ENCODE measurements at places on chromosomes 12 and 14.
A peak's percentile ranks its signal among the peaks of the same experiment; 100 is the strongest.

- no peak for DNase-seq
These were observed 603 bp upstream of the ENDOU start for GRCh38 chr12:47725893-47726292.

DNA sequence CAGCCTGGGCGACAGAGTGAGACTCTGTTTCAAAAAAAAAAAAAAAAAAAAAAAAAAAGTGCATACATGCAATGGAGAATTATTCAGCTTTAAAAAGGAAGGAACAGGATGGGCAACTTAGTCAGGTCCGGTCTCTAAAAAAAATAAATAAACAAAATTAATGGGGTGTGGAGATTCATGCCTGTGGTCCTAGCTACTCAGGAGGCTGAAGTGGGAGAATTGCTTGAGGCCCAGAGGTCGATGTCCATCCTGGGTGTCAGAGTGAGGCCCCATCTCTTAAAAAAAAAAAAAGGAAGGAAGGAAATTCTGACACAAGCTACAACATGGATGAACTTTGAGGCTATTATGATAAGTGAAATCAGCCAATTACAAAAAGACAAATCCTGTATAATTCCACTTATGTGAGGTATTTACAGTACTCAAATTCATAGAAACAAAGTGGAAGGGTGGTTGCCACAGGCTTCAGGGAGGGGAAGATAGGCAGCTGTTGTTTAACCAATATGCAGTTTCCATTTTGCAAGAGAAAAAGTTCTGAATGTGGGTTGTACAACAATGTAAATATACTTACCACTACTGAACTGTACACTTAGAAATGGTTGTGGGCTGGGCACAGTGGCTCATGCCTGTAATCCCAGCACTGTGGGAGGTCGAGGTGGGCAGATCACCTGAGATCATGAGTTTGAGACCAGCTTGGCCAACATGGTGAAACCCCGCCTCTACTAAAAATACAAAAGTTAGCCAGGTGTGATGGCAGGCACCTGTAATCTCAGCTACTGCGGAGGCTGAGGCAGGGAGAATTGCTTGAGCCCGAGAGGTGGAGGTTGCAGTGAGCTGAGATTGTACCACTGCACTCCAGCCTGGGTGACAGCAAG is 12.3 kb upstream of the APOF start:
- no peak for DNase-seq

- DNase-seq, result no peak
These were observed 15.1 kb downstream of the LTBP2 start for GRCh38 chr14:74596741-74597450.

DNA sequence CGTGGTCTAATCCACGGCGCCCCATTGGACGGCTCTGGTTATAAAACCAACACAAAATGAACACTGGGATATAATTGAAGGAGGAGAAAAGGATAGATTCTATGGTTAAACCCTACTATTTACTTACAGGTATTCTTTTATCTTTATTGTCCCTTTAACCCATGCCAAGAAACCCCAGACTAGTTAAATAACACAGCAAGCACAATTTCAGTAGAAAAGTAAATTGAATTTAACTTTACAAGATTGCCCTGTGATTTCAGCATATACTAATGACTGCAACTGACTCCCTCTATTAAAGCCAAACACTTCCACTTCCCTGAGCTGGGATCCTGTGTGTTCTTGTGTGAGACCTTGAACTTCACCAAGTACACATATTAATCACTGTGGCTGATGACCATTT is 45.3 kb downstream of the BCL11B start:
- no peak for DNase-seq

DNA sequence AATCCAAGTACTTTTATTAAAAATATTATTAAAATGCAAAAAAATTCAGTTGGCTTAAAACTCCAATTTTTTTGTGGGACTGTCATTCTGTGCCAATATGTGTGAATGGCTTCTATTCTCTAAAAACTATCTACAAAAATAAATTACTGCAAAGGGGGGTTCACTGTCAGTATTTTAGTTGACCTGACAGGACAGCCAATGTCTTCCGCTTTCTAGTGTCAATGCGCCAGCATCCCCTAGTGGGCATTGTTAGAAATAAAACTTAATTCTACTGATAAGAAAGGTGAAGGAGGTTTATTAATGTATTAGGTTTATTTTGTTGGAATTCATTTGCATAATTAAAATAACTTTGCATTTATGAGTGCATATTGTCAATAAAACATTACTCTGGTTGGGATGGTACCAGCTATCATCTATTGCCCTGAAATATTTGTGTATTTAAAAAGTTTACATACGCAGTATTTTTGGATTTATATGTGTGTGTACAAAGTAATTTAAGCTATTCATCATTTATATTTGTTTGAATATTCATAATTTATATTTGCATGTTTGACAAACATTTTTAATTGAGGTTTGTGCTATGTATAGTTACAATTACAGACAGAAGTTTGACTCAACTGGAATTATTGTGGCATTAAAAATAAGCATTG is 527.2 kb downstream of the FLRT2 start:
- no peak for DNase-seq

- DNase-seq, result no peak
These were observed 57.4 kb downstream of the DAAM1 start for GRCh38 chr14:59245809-59246295.

DNA sequence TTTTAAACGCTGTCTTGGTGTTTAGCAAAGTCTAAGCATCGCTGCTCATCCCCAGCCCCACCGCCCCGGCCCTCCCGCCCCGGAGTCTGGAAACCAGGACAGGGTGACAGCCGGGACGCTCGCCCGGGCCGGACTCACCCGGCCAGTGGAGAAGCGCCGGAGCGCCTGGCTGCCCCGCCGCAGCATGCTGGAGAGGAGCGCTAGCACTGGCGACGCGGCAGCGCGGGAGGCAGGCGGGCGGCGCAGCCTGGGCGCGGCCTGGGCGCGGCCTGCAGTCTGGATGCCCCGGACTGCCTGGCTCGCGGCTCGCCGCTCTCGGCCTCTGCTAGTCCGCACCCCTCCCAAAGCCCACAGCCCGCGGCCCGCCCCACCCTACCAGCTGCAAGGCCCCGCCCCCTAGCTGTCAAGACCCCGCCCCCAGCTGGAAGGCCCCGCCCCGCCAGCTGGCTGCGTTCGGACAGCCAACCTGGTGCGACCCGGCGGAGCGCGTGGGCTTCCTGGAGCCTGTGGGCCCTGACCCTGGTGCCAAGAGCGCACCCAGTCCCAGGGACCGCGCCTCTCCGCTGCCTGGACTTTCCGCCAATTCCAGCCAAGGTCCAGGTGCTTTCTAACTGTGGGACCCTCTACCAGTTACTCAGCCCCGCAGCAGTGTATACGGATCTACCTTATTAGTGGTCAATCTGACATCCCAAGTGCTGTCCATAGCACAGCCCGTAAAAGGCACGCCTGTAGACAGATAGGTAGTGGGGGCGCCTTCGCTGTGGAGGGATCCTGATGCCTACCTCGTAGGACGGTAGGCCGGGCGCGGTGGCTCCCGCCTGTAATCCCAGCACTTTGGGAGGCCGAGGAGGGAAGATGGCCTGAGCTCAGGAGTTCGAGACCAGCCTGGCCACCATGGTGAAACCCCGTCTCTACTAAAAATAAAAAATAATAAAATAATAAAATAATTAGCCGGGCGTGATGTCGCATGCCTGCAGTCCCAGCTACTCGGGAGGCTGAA is at the start of gene ALDH1L2:
Gene ALDH1L2 (minus strand): TSS at position 208 of the 1,000 bp plus-strand sequence. CDS start 22 bp downstream, at position 186.
- DNase-seq, result peak; percentile 29

DNA sequence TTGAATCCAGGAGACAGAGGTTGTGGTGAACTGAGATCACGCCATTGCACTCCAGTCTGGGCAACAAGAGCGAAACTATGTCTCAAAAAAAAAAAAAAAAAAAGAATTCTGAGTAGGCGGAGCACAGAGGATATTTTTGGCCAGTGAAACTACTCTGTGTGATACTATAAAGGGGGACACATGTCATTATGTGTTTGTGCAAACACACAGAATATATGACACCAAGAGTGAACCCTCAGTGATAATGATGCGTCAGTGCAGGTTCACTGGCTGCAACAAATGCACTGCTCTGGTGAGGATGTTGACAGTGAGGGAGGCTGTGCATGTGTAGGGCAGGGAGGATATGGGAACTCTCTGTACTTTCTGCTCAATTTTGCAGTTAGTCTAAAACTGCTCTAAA is 24.2 kb downstream of the FBXO21 start:
- DNase-seq, result no peak

DNA sequence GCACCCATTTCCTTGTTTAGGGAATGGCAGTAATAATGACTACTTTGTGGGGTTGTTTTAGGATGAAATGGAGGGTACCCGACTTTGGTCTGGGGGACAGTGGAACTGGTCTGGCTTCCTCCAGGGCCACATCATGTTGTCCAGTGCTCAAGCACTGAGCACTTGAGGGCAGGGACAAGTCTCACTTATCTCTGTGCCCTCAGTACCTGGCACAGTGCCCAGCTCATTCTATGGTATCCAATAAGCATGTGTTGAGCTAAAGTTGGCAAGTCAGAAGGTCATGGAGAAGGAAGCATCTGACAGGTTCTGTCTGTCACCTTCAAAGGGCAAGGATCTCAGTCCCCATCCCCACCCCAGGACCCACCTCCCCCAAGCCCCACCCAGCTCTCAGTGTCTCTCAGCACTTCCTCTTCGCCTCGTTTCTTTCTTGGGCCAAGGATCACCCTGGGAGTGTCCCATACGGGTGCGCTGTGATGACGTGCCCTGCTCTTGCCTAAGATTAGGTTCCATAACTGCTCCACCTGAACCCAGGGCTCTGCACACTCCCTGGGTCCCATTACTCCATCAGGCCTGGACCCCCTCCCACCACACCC is 24.3 kb upstream of the TMEM106C start:
- DNase-seq, result no peak

DNA sequence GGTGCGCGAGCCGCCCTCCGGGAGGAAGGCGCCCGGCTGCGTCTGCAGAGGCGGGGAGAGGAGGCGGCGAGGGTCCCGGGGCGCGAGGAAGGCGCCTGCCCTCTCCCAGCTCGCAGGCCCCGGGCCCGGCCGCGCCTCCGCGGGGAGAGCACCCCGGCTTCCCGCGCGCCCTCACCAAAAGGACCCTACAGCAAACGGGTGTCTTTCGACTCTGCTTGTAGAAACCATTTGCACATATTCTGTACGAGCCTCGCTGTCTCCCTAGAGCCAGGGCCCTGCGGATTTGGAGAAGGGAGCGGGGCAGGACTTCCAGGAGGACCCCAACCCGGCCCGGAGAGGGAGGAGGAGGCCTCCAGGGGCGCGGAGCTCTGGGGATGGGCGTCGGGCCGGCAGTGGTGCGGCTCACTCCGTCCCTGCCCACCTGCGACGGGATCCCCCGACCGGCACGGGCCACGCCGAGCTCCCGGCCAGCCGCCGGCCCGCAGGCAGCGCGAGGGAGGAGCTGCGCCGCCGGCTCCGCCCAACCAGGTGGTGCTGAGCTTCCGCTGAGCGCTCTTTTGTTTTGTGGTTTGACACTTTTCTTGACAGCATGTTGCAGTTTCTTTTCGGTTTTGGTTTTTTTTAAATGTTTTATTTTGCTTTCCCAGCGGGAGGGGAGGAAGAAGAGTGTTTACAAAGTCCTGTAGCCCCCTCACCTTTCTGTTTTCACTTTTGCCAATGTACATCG is 103.3 kb upstream of the FKBP4 start:
- DNase-seq, result no peak

DNA sequence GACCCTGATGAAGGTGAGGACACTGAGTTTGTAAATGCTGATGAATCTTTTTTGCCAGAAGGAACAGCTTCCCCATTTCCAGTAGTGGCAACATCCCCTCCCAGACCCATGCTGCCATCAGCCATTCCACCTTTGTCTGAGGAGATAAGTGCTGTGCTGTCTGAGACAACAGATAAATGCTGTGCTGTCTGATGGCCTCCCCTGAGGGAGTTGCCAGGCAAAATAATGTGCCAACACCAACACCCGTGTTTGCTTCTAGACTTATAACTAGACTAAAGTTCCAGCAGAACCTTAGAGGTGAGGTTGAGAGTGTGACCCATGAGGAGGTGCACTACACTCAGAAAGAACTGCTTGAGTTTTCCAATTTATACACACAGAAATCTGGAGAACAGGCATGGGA is 349.5 kb downstream of the C12orf75 start:
- DNase-seq, result no peak

DNA sequence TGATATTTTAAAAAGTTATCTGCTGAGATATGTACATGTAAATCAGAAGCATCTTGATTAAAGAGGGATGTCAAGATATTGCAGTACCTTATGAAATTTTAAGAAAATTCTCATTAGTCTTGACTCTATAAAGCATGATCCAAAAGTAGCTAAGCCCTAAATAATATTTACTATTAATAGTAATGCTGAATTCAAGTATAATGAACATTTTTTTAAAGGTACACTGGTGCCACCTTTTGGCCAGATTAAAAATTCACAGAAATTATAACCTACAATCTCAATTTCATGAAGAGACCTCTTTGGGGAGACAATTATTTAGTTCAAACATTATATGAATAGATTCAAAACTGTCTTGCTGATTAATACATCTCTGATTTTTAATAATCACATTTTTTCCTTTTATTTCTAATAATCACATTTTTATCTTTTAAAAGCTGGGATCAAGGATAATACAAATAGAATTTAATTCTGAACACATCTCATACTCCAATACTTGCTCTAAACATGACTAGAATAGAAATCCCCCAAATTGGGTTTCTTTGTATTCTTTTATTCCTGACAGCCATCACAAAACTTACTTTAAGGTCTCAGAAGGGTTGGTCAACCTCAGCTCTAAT is 13.4 kb downstream of the AKAP5 start:
- DNase-seq, result no peak

DNA sequence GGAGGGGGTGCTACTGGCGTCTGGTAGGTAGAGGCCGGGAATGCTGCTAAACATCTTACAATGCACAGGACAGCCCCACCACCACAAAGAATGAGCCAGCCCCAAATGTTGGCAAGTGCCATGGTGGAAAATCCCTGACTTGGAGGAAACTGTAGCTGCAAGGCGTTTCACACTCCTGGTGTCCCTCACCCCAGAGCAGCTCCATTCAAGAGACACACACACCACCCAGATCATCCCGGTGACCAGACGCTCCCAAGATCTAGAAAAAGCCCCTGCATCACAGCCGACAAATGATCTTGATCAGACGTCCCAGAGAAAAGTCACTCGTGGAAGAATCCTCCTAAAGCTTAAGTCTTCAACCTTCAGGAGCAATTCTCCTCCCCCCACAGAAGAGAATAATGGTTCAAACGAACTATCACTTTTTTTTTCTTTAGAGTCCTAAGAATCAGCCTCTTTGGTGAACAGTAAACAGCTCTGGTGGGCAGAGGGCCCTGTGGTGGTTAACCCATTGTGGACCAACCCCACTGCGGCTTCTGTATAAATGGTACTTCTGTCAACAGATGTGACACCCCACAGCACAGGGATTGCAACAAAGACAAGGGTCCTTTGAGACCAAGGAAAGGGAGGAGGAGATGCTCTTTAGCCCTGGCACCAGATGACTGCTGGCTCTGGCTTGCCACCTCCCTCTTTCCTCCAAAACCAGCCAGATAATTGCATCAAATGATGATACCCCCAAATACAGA is 2.7 kb downstream of the GLTP start:
- no peak for DNase-seq

GRCh38 chr12:13220838-13221237 is 24.3 kb downstream of the EMP1 start:
- no peak for DNase-seq

GRCh38 chr14:36013483-36013882 is 163.0 kb downstream of the PTCSC3 start:
- no peak for DNase-seq
